ENCODE measurements at places on chromosomes 2 and 18. TPM values are rescaled to one million over a fixed set of nuclear protein-coding genes. Genes with fewer than 3 reads are reported as not detected.

- no peak for DNase-seq
These were observed 16.6 kb downstream of the SERTAD2 start for GRCh38 chr2:64637000-64637635.

GRCh38 chr2:151043484-151043883, 218.2 kb downstream of the RBM43 start:
- DNase-seq: no peak

Gene SLC4A5
- 4.4 TPM for total RNA-seq

GRCh38 chr2:220101980-220102379, 474.6 kb downstream of the SLC4A3 start:
- DNase-seq: no peak

DNA sequence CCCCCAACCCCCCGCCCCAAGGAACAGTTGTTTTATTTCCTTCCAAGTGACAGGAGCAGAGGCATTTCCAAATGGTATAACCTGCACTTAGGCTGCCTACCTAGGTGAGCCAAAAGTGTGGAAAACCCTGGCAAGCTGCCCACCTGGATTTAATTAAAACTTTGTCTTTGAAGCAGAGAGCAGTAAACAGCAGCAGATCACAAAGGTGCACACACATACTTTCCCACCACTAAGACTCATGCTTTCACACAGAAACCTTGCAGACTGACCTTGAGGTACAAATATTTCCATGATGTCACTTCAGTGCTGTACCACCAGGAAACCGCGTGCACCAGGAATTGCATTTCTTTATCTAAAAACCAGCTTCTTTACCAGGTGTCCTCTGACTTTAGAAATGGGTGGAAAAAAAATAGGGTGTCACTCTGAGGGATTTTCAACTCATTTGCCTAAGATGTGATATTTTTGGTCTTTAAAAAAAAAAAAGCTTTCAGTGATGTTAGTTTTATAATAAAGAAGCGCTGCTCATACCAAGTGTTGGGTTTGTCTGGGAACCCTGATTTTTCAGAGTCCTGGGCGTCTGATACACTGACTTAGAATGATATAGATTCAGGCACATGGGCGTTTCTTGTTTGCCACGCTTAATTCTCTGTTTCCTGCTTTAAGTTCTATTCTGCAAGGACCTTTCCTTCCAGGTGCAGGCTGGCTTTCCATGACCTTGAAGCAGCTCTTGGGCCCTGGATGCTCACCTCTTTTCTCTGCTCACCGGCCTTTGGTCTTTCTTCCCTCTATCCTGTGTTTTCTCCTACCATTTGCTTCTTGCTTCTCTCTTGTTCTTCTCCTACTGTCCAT, 70.7 kb upstream of the BCL2L11 start:
- DNase-seq: no peak

DNA sequence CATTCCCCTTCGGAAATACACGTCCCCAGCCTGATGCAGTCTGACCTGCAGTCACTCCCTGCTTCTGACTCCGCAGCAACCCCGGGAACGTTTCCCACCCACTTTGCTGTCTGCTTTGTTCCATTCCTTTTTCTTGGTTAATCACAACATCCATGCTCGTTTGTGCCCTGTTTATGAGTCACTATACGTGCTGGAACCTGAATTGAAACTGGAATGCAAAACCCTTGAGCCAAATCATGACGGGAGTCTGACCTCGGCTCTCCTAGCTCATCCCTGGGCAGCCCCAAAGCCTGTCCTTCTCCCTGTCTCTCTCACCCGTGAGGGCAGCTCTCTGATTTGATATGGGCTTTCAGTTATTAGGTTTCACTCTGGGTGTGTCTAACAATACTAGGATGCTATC, 57.1 kb upstream of the RNF152 start:
- DNase-seq: no peak

GRCh38 chr2:637804-638203, 39.4 kb downstream of the TMEM18 start:
- no peak for DNase-seq

DNA sequence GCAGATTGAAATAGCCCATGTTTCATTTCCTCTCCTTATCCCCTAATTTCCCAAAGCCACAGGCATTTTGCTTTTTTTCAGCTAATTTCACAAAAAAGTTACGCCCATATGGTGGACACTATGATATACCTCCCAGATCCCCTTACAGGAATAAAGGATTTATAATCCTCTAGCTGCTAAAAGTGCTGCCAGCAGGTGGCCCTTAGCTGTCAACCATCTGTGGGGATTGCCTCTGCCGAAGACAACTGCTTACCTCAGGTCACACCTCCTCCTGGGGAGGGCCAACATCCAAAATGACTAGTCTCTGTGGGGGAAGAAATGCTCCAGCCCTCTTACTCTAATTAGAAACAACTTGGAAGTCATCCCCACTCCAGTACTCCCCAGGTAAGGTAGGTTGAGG, 61.0 kb upstream of the EPB41L3 start:
- DNase-seq: no peak

Gene UGT1A5
- total RNA-seq: 1.2 TPM

GRCh38 chr2:159968279-159968900, 94.0 kb downstream of the PLA2R1 start:
- DNase-seq: no peak

DNA sequence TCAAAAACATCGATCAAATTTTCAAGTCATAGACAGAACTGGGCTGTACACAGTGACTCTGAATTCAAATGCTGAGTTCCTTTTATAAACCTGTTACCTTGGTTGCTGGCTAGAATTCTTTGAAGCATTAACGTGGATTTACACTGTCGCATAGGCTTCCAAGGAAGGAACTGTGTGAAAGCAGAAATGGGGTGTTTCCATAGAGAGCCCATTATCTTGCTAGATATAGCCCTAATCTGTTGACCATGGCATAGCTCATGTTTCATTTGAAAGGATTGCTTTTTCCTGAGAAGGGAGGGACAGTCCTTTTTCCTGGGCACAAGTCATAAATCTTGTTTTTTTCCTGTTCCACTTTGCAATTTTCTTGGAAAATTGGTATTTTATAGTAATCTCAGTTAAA, 73.8 kb upstream of the NEUROD1 start:
- DNase-seq: no peak

Gene MAP3K19
- not detected for total RNA-seq

Gene ACTG2
- total RNA-seq: 413 TPM

GRCh38 chr2:170739048-170739447, 23.9 kb downstream of the SP5 start:
- DNase-seq: no peak

Gene GPAT2
- 1.2 TPM for total RNA-seq

- DNase-seq: no peak
These were observed 125.4 kb downstream of the CELF4 start for GRCh38 chr18:37440206-37440605.

Gene SF3B6
- total RNA-seq: 82.3 TPM

Gene GPR155
- total RNA-seq: 6.6 TPM

DNA sequence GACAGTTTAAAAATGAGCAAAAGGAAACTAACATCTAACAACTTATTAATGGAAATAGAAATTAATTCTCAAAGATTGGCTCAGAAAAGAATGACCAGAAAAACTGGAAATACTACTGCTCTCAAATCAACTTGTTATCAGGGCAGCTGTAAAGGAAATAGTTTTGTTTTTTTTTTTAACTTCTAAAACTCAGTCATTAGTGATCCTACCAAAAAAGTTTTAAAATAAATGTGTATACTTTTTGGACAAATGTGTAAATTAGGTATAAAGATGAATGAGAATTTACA, 52.1 kb upstream of the PEX13 start:
- DNase-seq: no peak

DNA sequence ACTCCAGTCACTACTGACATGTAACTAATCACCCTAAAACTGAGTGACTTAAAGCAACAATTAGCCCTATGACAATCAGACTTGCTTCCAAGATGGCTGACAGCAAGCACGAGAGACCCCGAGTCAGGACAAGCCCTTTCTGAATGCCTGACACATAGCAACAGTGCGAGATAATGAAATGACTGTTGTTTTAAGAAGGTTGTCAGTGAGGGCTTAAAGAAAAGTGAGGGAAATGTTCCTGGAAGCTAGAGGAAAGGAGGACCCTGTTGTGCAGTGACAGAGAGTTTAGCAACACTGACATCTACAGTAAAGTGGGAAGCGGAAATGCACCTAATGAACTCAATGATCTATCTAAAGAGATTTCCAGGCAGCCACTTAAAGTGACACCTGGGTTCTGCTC, 163.1 kb downstream of the STK39 start:
- DNase-seq: no peak

- DNase-seq: no peak
These were observed 278.0 kb upstream of the KYNU start for GRCh38 chr2:142599504-142599903.

GRCh38 chr2:183093857-183094657, 15.5 kb downstream of the DUSP19 start:
- no peak for DNase-seq

DNA sequence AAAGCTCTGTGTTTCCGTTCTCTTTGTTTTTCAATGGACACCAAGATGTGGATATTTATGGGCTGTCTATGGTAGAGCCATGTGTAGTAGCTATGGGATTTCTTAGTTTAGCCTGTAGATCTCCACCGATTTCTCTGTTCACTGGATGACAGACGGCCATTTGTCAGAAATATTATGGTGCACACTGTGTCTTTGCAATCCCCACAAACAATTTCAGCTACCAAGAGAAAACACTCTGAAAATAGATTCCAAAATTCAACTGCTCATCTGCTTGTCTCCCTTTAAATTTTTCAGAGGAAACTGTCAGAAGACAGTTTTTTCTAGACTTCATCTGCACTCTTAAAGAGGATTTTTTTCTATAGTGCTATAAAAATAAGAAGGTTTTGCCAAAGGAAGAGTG, 166.8 kb downstream of the CD226 start:
- DNase-seq: no peak

Gene TMEM163
- total RNA-seq: not detected

Gene ARHGAP28
- 7.6 TPM for total RNA-seq

Gene FSIP2
- total RNA-seq: 1.2 TPM

GRCh38 chr18:48833701-48834412, 116.9 kb downstream of the SMAD7 start:
- DNase-seq: no peak

DNA sequence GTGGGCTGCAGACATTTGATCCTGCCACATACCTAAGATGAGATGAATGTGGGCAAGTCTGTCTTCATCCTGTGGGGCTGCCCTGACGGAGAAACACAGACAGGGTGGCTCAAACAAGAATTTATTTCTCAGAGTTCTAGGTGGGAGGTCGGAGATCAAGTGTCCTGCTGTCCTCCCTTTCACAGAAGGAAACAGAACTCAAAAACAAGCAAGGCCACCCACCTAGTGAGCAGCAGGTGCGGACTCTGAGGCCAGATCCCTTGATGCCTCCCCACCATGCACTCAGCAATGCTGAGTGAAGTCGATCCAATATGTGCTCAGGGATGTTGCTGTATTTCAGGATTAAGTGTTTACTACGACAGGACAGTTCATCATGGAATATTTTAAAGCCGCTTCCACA, 63.0 kb upstream of the SNTG2 start:
- peak; percentile 61 for DNase-seq

GRCh38 chr2:214484239-214484638, 73.4 kb downstream of the VWC2L start:
- no peak for DNase-seq

DNA sequence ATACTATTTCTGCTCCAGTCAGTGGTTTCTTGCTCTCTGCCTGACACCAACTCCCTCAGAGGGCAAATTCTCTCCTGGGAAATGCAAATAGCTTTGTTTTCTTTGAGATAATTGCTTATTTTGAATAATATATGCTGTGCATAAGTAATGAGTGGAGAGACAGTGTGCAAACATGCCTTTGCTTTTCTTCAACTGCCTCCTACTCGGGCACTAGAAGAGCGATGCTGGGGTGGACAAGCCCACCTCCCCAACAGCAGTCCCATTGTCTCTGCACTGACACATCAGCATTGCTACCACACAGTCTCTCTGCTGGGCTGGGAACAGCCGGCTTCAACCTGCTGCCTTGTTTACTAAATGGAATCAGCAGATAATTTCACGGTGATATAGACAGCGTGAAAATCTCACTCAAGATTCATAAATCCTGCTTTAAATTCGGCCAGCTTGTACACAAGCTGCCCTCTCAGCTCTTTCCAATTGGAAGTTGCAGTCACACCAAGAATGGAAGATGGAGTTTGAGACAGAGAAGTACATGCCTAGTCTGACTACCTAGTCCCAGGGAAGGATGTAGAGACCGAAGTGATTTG, 694.5 kb downstream of the TDRD15 start:
- DNase-seq: no peak

DNA sequence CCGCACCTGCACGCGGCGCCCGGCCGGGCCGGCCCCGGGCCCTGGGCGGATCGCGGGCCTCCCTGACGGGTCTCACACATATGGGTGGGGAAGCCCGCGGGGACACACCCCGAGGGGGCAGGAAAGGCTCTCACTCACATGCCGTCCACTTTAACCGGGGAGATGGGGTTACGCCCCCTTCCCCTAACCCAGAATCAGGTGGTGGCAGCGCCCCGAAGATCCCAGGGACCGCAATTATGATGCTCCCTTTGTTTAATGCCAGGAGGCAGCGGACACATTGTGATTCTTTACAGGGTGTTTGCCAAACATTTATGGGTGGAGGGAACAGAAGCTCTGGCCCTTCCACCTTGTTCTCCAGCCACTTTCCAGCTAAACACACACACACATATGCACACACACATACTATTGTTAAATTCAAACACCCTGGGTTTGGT, 424 bp upstream of the ANKRD44 start:
- no peak for DNase-seq

DNA sequence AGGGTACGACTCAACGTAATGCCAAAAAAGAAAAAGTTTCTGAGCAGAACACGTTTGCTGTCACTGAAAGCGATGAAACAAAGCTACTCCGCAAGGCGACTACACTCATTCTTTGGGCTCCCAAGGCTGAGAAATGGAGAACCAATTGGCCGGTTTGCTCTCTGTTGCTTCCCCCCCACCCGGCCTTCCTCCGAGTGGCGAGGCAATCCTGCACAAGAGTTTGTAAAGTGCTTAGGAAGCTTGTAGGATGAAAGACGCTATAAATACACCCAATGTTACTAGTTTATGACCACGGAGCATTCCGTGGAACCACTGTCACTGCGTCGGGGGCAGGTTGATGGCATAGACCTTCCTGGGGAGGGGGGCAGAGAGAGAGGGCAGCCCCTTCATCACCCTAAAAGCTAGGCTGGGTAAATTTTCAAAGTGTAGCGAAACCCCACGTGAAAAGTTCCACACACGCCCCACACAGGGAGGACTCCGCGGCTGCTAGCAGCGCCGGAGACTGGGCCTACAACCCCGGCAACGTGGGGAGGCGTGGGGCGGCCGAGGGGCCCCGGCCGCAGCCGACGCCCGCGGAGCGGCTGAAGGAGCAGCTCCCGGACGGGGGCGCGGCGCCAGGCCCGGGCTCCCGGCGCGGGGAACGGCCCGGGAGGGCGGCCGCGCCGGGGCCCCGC, 915 bp downstream of the CUL3 start:
- no peak for DNase-seq

DNA sequence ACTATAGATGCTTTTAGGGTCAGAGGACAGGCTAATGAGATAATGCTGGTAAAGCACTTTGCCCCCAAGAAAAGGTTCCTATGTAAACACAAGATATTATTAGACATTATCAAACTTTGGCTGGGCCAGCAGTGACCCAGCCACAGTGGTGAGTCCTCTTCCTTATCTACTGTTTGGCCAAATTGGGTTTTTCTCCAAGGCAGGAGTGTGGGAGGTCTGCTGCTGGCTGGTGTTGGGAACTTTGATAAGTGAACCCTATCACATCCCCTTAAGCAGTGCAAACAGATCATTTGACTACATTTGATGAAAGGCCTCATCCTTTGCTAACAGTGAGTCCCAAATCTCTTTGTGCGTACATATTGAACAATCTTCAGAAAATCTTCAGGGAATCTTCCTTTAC, 16.2 kb downstream of the FZD7 start:
- no peak for DNase-seq
